Stimulated activated CD4-positive, alpha-beta T cell treated with anti-CD3 and anti-CD28 coated beads, Interleukin-1b, Interleukin-23, amount 100 ng/mL, for 1 hour (primary cell): ENCODE measurements at places on chromosomes 11 and 22.

DNA sequence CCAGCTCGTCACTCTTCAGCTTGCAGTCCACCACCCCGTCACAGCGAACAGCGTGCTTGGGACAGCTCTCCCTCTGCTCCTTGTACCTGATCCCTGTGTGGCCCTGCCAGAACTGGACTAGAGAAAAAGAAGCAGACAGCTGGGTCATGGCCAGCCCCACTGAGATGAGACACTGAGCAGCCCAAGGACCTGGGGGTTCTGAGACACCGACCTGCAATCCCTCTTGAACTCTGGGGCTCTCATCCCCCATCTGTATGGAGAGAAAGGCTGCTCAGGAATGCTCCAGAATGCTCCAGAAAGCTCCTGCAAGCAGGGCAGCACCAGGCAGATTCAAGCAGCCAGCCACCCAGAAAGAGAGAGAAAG lies 14.8 kb downstream of the TMPRSS13 start:
- DNase-seq, result no peak

GRCh38 chr11:9651481-9651880 lies 12.4 kb upstream of the SWAP70 start:
- no peak for DNase-seq

DNA sequence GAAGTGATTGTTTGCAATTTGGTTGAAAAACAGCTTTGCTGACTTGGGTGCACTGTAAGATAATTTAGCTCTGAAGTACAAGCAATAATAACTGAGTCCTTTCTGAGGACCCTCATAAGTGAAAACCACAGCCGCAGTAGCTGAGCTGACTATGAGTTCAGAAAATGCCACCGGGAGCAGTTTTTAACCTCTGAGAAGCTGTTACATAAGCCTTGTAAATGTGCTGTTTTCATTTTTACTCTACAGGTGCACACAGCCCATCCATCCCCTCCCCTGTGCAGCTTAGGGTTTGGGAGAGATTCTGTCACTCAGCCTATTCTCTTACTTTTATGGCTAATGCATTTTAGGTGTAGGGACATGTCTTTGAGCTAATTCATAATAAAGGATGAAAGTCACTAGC lies 255.5 kb upstream of the C11orf87 start:
- no peak for DNase-seq

- no peak for DNase-seq
Measured at GRCh38 chr11:80144897-80145594, 704.2 kb upstream of the TENM4 start.

DNA sequence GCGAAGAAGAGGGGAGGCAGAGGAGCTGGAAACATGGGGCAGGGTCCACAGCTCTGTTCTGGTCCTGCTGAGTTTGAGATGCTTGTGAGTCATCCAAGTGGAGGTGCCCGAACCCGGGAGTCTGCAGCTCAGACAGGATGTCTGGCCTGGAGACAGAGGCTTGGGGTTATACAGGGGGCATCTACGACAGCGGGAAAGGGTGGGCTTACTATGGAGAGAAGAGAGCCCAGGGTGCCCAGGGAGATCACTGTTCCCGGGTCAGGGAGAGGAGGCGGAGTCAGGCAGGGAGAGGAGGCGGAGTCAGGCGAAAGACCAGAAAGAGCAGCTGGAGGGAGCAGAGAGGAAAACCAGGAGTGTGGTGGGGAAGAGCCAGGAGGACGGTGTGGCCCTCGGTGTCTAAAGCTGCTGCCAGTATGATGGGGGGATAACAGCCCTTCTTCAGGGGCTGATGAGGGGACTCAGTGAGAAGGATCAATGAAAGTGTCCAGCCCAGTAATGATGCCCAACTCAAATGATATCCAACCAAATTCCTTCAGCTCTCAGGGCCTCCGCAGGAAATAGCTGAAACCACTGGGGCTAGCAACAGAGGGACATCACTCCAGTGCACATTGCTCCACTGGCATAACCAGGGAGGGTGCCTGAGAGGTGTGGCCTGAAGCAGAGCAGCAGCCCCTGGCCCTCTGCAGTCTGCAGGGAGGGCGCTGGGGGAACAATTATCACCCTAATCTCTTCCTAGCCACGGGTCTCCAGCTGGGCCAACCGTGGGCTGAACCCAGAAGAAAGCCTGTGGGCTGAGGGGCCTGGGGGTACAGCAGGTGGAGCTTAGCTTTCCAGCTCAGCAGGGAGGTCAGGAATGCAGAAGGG lies 2.6 kb upstream of the LTBP3 start:
- DNase-seq, result no peak

DNA sequence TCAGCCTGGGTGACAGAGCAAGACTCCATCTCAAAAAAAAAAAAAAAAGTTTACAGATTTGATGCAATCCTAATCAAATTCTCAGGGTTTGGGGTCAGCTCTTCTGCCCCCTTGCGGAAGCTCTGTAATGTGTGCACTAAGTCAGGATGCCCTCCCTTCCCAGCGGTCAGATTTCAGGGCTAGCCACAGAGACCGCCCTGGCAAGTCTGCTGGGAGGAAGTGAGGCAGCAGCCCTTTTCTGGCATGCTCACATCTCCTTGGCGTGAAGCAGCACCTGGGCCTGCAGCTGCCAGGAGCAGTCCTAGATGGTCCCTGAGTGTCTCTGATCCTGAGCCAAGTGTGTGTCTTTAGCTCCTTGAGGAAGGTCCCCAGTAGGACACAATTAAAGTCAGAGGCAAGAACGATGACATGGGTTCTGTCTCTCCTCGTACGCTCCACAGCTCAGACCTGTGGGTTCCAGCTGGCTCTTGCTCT lies 10.9 kb upstream of the APOBEC3C start:
- DNase-seq, result peak; percentile 35

- no peak for DNase-seq
Measured at GRCh38 chr11:69359735-69360480, 66.0 kb downstream of the MYEOV start.

DNA sequence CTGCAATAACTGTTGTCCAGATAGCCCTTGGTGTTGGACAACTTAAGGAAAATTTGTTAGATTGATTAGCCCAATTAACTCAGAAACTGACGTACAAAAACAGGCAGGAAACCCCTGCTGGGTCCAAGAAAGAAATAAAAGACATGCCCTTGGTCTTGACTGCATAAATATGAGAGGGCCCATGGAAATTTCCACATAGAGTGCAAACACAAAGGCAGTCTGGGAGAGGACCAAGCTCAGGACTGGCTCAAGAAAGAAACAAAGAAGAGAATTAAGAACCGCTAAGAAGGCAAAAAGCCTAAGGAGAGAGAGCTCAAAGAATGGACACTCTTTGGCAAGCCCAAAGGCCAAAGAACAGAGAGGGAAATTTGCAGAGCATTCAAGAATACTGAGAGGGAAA lies 1243.9 kb downstream of the LRRC4C start:
- no peak for DNase-seq

GRCh38 chr11:130181295-130182272 lies 22.0 kb downstream of the ST14 start:
- DNase-seq, result no peak

DNA sequence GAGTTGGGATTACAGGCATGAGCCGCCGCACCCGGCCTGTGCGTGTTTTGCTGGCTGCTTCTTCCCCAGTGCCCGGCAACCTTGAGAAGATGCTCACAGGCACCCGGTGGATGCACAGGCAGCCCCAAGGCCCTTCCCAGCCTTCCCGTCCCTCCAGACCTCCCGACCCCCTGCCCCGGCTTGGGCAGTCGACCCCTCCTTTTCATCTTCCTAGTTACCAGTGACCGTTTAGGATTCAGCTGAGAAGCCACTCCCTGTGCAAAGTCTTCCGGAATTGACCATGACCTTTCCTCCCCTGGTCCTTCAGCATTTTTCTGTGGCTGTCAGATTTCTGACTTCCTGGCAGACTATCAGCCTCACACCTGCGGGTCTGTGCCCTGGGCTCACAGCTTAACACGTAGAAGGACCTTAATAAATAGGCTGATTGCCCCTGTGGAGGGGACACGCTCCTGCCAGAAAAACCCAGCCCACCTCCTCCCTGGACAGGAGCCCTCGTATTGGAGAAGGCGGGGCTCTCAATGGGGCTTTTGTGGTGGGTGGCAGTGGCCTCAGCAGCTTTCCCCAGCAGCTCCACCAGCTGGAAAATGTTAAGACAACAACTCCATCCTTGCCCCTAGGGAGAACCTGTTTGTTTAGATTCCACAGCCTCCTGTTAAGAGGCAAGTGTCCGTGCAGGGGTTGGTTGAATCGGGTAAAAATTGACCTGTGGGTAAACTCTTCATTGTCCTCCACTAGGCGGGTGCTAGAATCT lies 10.4 kb upstream of the ANO1 start:
- no peak for DNase-seq

GRCh38 chr11:68658661-68659060 lies 25.7 kb upstream of the GAL start:
- DNase-seq, result no peak

- DNase-seq, result no peak
Measured at GRCh38 chr11:62391642-62392425, 27.0 kb upstream of the SCGB1A1 start.

DNA sequence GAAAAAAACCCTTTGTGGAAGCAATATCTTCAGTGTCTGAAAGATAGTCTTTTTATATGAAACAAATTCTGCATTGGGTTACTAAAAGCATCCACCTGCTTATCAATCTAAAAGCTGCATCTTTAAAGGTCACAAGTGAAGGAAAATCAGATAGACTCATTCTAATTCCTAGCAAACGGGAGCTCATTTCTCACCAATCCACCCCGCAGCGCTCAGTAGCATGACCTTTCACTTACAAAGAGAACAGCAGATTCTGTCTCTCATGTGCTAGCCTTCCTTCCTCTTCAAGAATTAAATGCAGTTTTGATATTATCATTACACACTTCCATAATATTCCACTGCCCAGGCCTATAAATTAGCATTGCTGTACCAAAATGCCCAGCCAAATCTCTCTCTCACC lies 212.9 kb downstream of the CADM1 start:
- DNase-seq, result no peak

GRCh38 chr11:17077240-17077519 lies 287 bp downstream of the RPS13 start:
- DNase-seq, result no peak

DNA sequence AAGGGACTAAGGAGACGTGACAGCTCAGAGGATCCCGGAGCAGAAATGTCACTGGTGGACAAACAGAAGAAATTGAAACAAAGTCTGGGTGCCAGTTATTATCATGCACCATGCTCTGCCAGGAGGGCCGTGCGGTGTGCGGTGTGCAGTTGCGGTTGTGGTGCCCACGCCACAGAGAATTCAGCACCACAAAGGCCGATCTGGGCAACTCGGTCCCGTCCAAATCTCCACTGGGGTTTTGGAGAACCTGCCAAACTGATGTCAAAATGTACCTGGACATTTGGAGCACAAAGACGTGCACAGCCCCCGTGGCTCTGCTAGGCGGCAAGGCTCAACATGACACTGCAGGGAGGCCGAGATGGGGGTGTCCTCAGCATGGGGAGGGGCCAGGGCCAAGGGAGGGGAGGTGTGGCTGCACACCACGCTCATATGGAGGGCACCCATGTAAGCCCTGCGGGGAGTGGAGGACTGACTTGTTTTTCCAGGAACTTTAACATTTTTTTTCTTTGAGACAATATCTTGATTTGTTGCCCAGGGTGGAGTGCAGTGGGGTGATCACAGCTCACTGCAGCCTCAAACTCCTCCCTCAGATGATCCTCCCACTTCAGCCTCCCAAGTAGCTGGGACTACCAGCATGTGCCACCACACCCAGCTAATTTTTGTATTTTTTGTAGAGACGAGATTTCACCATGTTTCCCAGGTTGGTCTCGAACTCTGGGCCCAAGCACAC lies 39.4 kb downstream of the GNB1L start:
- no peak for DNase-seq

DNA sequence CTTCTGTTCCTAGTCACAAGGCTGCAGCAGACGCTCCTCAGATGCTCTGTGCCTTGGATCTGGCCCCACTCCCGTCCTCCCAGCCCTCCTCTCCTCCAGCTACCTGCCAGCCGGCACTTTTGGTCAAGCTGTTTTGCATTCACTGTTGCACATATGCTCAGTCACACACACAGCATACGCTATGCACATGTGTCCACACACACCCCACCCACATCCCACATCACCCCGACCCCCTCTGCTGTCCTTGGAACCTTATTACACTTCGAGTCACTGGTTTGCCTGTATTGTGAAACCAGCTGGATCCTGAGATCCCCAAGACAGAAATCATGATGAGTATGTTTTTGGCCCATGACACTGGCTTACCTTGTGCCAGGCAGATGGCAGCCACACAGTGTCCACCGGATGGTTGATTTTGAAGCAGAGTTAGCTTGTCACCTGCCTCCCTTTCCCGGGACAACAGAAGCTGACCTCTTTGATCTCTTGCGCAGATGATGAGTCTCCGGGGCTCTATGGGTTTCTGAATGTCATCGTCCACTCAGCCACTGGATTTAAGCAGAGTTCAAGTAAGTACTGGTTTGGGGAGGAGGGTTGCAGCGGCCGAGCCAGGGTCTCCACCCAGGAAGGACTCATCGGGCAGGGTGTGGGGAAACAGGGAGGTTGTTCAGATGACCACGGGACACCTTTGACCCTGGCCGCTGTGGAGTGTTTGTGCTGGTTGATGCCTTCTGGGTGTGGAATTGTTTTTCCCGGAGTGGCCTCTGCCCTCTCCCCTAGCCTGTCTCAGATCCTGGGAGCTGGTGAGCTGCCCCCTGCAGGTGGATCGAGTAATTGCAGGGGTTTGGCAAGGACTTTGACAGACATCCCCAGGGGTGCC lies 109.8 kb downstream of the BCR start:
- DNase-seq, result peak; percentile 7

GRCh38 chr11:112751772-112752171 lies 209.4 kb upstream of the NCAM1 start:
- DNase-seq, result no peak

- no peak for DNase-seq
Measured at GRCh38 chr11:7527029-7527428, 13.2 kb downstream of the PPFIBP2 start.

DNA sequence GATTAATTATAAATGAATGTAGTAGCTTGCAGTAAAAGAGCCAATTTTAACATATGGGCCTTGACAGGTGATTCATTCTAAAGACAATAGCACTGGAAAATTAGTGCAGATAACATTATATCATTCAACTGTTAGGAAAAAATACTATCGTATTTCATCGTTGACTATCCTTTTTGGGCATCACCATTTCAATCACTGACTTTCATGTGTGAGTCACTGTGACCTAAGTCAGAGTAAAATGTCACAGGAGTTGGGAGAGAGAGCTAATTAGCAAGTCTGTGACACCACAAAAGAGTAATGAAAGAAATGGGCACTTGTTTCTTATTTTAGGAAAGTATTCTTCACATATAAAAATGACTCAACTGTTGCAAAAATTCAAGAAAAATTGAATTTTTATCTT lies 253.8 kb upstream of the CNTN5 start:
- no peak for DNase-seq
